ENCODE measurements at places on chromosomes 6 and 20. TPM values are rescaled to one million over a fixed set of nuclear protein-coding genes. Genes with fewer than 3 reads are reported as not detected.

The PDYN gene
- total RNA-seq: not detected

The RTF2 gene
- 94.2 TPM for total RNA-seq

The PBOV1 gene
- total RNA-seq: not detected

The EBF4 gene
- total RNA-seq: 2.2 TPM

The SLC17A3 gene
- not detected for total RNA-seq

The WDR27 gene
- 6.1 TPM for total RNA-seq

The SIGLEC1 gene
- total RNA-seq: 22.4 TPM

The FILIP1 gene
- 211 TPM for total RNA-seq

The SIM1 gene
- total RNA-seq: not detected

The BANF2 gene
- total RNA-seq: not detected

The TSBP1 gene
- total RNA-seq: not detected

The SMLR1 gene
- total RNA-seq: not detected

DNA sequence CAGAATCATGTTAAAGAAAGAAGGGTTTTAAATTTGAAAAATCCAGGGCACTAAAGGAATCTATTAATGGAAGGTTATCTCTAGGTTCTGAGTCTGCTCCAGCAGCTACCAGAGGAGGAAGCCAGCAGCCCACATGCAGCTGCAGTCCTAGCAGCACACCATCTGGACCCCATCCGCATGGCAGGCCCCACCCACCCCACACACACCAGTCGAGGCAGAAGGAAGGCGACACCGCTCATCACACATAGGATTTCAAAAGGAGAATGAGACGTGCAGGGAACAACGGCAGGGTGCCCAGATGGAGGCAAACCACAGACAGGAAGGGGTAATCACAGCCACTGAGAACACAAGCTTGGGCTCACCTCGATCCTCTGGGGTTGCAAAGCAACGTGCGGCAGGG, 78.9 kb downstream of the GINS1 start:
- DNase-seq: peak; percentile 21

DNA sequence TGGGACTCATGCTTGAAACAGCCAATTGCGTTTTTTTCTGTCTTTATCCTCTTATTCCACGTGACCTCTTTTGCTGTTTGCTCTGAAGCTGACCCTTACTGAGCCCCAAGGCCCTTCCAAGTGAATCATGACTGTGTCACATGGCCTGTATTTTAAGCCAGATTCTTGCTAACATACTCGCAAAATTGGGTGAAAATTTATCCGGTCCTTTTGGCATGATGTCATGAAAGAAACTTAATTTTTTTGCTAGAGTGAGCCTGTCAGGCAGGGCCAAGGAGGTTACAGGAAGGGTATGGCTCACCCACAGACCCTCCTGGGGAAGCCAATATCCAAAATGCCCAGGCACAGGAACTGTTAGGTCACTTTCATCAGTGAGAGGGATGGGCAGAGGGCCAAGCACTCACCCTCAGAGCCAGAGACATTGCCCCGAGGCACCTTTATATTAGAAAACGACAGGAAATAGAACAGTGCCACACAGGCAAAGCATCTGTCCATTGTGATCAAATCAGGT, 296.7 kb downstream of the CDH26 start:
- no peak for DNase-seq

- no peak for DNase-seq
These were observed 3.6 kb upstream of the PGBD1 start for GRCh38 chr6:28277746-28278145.

GRCh38 chr20:17936761-17937732, 31.5 kb downstream of the SNX5 start:
- DNase-seq: peak; percentile 58

GRCh38 chr20:36465109-36466080, 75.9 kb upstream of the MYL9 start:
- no peak for DNase-seq

DNA sequence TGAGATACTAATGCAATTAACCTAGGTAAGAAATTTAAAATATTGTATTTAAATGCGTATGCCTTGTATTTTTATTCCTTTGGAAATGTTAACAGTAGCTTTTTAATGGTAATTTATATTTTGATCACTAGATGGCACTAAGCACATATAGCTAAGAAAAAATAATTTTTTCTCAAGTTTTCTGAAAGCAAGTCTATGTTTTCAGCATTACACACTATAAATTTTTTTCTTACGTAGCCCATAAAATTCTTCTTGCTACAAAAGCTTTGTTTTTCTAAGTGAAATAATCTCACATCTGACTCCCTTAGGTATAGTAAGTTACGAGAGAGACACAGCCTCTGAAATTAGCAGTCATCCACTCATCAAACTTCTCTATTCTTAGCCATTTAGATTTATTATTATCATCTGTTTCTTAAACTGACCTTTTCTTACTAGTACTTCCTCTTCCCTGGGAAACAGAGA, 35.7 kb downstream of the TSPYL4 start:
- no peak for DNase-seq

GRCh38 chr6:138944412-138944811, 43.6 kb downstream of the REPS1 start:
- no peak for DNase-seq

GRCh38 chr20:11687546-11688292, 230.0 kb upstream of the BTBD3 start:
- no peak for DNase-seq

DNA sequence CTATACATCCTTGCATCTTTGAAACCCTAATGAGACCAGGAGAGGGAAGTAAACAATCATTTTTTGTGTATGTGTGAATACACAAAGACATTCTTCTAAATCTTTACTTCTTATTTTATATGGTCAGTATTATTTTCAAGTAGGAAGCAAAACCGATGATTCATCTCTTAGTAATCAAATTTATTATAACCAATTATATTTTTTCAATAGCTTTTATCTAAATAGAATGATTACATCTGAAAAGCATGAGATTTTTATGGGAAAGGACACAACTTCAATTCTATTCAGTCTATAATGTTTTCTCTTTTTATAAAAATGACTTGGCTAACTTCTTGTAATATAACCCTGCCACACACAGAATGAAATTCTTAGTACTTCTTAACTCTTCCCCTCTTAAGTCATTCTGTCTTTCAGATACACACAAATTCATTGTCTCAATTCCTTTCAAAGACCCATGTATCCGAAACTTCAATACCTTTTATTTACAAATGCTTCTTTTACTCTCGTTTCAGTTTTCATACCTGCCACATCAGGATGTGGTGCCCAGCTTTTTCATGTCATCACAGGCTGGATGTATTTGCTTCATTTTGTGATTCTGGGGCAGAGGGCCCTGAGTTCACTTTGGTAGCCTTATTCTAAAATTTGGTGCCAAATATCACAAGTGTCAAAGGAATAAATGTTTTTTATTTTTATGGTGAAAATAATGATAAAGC, 227.0 kb downstream of the PHF3 start:
- no peak for DNase-seq

- no peak for DNase-seq
These were observed 44.4 kb downstream of the DCDC2 start for GRCh38 chr6:24313251-24314141.

DNA sequence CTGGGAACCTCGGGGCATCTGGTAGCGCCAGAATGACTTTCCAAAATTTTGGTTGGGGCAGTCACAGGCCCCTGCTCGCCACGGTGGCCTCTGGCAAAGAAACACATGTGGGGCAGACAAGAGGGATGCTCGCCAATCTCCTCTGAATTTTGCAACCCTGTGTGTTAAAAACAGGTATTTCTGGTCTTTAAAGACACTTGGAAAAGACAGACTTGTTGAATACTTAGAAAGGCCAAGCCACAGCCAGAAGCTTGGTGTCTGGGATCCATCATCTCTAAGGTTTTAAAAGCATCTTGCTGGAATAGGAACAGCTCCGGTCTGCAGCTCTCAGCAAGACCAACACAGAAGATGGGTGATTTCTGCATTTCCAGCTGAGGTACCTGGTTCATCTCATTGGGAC, 31.2 kb downstream of the HLA-E start:
- no peak for DNase-seq

- no peak for DNase-seq
These were observed 389.6 kb upstream of the JAG1 start for GRCh38 chr20:11063444-11063843.

DNA sequence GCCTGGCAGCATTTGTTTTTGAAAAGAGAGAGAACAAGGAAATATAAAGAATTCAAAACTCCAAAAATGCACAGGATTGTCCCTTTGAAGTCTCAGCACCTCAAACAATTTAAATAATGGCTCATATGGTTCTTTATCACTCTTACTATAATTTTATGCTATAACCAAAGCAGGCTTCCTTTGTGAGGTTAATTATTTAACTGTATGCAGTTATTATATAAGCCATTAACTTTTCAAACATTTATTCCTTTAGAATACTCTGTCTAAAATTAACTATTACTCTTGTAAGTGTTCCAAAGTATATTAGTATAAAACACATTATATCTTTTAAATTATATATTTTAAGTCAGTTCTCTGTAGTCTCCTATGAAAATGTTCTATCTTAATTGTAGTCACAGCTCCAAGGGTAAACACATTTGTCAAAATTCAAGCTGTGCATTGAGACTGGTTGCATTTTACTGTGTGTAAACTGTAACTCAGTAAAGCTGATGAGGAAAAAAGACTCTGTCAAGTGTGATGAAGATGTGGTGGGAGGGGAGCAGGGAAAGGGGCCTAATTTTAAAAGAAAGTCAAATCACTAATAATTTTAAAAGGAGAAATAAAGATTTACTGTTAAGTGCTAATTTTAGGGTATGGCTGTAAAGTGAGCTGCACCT, 20.0 kb upstream of the PLAGL1 start:
- no peak for DNase-seq

DNA sequence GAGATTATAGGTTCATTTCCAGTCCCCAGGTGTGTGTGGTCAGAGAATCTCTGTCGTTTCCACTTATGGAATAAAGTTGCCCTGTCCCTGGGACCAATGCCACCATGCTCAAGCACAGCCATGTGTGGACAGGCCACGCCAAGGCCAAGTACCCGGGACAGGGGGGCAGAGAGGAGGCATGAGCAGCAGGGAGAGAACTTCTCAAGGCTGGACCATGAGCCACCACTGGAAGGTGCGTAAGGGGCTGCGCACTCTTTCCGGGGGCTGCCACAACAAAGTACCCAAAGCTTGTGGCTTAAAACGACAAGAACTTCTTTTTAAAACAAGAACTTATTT, 209.2 kb upstream of the KCNQ5 start:
- DNase-seq: no peak

DNA sequence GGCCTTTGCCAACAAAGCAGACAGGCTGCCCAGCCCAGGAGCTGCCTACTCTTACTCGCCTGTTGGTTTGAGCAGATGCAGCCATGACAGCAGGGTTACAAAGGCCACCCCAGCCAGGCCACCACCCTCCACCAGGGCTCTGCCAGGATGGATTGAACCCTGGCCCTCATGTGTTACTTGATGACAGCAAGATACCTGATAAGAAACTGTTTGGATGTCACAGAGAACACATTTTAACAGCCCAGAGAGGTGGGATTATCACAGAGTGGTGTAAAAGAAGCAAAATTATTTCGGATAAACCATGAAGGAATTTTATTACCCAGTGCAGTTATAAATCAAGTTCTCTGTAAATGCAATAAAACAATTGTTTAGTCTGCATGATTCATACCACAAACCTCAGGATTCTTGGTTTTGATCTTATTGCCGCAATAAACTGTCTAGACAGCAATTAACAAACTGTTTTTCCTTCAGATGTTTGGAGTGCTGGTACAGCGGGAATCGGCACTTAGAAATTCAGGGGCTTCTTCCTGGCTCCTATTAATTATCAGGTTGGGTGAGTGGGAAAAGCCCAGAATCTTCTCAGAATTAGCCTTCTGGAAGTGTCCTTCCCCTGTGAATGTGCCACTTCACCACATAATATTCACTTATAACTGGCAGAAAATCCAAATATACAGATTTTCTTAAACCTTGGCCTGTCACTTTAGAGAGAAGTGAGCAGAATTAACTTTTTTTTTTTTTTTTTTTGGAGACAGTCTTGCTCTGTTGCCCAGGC, 58.0 kb upstream of the SALL4 start:
- no peak for DNase-seq

- no peak for DNase-seq
These were observed 217.5 kb upstream of the SUPT3H start for GRCh38 chr6:45595010-45595851.
